Ecto neural progenitor cell (in vitro differentiated cells): ENCODE measurements at places on chromosomes 1 and 21.

DNA sequence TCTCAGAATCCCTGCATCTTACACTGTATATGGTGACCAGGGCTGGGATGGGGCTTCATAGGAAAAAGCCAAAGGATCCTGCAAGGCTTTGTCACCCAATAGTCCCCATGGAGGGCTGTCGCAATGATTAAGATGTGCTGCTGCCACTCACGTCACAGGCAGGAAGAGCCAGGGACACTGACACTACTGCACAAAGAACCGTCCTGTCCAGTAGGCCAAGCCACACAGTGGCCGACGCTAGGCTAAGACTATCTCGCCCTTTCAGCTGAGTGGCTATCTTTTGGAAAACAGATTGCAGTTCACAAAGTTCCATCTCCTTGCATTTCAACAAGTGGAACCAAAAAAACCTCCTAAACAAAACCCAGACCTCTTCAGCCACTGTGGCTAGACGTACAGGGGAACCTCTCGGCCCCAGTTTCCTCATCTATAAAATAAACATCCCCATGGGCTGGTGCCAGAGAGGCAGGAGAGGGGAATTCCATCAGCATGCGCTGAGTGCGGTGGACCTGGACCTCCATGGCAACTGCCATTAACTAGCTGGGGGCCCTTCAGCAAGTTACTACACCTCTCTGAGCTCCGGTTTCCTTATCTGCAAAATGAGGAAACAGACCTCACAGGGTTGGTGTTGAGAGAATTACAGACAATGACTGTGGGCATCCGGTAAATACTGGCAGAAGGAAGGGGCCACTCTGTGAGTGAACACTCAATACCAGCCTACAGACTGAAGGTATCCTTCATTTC lies 8.7 kb downstream of the CAPZB start:
- no peak for DNase-seq

DNA sequence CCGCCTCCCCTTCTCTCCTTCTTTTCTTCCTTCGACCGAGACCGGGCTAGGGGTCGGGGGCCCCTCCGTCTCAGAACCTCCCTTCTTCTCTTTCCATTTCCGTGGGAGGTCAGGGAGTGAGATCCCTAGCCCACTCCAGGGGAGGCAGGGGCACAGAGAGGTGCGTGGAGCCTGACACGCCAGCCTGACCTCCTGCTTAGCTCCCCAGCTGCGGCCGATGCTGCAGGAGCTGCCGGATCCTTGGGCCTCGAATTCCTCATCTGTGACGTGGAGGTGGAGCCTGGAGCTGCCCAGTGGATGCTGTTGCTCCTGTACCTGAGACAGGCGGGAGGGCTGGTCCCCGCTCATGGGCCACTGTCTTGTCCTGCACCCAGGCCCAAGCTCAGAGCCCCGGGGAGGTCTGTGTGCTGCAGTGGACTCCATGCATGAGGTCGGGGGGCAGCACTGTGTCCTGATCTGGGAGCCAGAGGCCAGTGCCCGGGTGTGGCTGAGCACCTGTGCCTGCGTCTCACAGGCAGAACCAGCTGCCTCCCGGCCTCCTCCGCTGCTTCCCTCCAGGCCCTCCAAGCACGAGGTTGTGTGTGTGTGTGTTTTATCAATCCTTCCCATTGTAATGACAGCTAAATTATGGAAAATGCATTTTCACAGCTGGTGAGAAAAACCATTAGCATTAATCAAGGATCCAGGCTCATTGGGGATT lies 55.3 kb upstream of the TTC34 start:
- no peak for DNase-seq

DNA sequence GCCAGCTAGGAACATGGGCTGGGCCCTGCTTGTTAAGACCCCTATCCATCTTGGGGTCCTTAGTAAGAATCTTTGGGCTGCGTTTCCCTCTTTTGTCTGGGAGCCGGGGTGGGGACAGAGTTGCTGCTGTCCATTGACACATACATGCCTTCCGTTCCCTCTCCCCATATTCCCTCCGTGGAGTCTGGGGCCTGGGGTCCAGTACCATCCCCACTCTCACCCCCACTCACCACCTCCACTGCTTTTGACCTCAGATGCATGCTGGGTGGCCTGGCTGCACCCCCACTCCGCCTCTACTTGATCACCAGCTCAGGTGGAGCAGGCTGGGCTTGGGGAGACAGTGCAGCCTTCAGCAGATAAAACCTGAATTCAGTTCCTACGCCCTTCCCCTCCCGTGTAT lies 3.3 kb downstream of the RD3 start:
- DNase-seq, result no peak

DNA sequence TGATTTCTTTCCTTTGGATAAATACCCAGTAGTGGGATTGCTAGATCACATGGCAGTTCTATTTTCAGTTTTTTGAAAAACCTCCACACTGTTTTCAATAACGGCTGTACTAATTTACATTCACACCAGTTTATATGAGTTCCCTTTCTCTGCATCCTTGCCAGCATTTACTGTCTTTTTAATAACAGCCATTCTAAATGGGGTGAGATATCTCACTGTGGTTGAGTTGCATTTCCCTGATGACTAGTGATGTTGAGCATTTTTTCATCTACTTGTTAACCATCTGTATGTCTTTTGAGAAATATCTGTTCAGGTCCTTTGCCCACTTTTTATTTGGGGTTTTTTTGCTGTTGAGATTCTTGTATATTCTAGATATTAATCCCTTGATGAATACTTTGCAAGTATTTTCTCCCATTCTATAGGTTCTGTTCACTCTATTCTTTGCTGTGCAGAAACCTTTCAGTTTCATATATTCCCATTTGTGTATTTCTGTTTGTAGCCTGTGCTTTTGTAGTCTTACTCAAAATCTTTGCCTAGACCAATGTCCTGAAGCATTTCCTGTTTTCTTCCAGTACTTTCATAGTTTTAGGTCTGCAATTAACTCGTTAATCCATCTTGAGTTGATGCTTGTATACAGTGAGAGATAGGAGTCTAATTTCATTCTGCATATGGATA lies 7.3 kb downstream of the HENMT1 start:
- no peak for DNase-seq

DNA sequence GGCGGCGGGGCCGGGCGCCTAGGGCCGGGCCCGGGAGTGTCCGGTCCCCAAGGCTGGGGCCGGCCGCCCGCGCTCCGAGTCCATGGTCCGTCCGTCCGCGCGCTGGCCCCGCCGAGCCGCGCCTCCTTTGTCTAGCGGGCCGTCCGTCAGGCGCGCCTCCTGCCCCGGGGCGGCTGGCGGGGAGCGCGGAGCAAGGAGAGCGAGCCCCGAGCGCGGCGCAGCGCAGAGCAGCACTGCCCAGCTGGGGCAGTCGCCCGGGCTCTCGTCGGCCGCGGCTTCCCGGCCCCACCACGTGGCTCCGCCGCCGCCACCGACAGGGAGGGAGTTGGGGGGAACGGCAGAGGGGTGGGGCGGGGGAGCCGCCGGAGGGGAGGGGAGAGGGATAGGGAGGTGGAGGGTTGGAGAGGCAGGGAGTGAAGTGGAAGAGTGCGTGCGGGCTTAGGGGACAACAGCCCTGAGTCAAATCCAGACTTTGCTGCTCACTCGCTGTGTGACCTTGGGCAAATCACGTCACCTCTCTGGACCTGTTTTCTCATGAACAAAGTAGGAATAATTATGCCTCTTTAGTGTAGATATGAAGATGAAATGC lies at the start of gene NKAIN1:
NKAIN1 (minus strand) TSS at position 235 of the 589 bp plus-strand sequence. CDS start 340 bp downstream, outside the sequence.
- DNase-seq, result peak; percentile 82

- DNase-seq, result no peak
Measured at GRCh38 chr1:172146141-172146850, 274.2 kb upstream of the C1orf105 start.

GRCh38 chr1:244173240-244173639 lies 122.2 kb downstream of the ZBTB18 start:
- DNase-seq, result no peak

- DNase-seq, result no peak
Measured at GRCh38 chr1:2378956-2379732, 12.2 kb downstream of the MORN1 start.

- no peak for DNase-seq
Measured at GRCh38 chr21:34807881-34808568, 139.2 kb downstream of the CLIC6 start.

DNA sequence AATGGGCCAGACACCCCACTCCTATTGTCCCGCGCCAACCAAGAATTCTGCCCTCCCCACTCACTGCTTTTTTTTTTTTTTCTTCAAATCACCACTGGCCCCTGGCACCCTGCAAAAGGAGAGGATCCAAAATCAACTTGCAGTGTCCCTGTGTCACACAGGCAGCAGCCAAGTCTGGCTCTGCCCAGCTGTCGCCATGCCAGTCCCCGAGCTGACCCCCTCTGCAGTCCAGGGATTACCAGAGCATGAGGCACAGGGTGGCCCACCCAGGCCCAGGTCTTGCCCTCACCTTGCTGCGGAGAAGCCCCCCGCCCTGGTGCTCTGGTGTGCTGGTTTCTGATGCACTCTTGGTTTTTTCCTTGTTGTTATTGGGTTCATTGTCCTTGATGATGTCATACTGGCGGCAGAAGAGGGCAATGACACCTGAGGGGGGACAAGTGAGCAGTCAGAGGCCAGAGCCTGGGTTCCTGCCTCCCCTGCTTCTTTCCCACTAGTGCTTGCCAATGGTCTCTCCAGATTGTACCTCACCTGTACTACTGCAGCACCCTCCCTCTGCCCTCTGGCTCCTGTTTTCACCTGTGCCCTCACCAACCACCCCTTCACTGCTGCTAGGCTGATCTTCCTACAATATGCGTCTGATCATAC lies 6.2 kb downstream of the FNDC5 start:
- DNase-seq, result peak; percentile 28

- no peak for DNase-seq
Measured at GRCh38 chr1:86950712-86951419, 36.4 kb downstream of the HS2ST1 start.

- no peak for DNase-seq
Measured at GRCh38 chr1:193019442-193020026, 39.6 kb downstream of the UCHL5 start.

- no peak for DNase-seq
Measured at GRCh38 chr1:115158181-115158580, 68.9 kb upstream of the TSPAN2 start.

DNA sequence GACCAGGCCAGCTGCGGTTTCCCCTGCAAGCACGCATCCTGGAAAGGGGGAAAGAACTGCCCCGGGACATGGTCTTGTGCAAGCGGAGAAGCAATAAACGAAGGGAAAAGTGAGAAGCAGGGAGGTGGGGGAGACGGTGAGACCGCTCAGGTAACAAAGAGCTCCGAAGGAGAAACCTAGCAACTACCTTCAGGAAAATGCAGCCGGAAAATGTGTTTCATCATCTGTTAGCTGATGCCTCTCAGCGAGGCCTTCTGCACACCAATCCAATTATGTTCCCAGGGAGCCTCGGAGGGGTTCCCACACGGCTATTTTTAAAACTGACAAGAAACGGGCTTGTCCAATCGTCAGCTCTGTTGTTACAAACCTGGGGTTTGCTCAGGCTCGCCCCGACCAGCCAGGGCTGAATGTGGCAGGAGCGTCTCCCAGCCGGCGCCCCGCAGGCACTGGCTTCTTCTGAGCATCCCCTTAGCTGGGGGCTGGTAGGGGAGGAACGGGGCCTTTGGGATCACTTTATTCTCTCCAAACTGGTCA lies 3.4 kb downstream of the RIPK4 start:
- peak; percentile 55 for DNase-seq

DNA sequence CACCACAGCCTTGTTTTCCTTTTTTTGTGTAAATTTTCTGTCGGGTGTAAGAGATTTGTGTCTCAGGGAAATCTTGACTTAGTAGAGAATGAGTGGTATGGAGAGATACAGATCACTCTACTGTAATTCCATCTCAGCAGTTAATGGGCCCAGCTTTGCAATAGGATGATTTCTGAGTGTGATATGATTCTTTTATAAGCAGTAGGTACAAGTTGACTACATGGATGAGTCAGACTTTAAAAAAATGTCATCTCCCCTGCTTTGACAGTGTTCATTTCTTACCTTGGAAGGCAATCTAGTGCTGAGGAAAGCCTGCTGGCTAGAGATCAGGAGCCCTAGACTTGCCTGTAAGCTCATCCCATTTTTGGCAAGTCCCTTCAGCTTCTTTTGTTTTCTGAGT lies 261.9 kb downstream of the RYR2 start:
- no peak for DNase-seq

DNA sequence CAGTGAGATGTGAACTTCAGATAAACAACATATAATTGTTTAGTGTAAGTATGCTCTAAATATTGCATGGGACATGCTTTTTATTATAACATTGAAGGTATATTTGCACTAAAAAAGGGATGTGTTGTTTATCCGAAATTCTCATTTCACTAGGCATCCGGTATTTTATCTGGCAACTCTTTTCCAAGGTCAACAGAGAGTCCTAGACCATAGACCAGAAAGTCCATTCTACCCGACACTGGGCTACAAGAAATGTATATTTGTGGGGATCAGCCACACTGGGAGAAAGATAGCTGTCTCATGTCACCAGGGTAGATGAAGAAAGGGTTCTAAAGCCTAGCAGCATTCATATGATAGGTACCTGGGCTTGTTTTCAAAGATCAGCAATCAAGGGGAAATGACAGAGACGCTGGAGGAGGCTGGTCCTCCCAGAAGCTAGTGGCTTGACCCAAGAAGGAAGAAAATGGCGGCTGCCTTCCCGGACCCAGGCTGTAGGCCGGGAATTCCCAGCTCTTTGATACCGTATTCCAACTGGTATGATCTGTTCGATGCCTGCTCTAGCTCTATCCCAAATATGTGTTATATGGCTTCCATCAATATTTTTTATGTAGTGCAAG lies 161.1 kb upstream of the IRF2BP2 start:
- DNase-seq, result no peak

DNA sequence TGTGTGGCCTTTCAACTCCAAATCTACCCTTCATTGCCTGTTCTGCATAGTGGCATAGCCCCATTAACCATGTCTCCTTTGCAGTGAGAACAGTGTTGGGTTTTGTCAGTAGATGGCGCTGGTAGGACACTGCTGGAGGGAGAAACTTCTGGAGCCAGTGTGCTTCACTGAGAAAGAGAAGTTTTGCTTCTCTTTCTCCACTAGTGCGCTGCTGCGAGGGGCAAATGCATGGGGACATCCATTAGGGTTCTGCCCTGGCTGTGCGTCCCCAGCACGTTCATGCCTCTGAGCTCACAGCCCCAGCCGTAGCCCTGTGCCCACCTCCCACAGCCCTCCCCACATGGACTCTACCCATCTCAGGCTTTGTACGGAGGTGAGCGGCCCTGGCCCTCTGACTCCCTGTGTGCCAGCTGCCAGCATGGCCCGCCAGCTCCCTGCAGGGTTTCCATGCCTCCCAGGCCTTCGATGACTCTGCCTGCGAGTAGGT lies 53.1 kb downstream of the RIMS3 start:
- peak; percentile 72 for DNase-seq

DNA sequence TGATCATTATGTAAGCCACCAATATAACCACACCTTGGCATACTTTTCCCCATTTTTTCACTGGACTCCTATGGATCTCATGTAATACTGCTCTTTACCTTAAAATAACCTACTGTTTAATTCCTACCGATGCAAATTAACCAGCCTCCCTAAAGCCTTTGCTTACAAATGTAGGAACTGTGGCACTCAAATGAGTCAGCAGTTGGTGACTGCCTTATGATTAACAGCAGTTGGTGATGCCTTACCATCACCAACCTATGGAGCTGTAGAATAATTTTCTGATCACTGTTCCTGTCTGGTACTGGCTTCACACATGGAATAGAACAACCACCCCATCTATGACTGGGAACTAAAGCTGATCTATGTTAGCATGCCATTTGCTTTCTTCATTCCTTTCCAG lies 7.8 kb upstream of the NUDT17 start:
- no peak for DNase-seq
